ENCODE measurements at places on chromosomes 4 and X. TPM values are rescaled to one million over a fixed set of nuclear protein-coding genes. Genes with fewer than 3 reads are reported as not detected.
A peak's percentile ranks its signal among the peaks of the same experiment; 100 is the strongest.

GRCh38 chr4:8773124-8773931 lies 98.3 kb downstream of the HMX1 start:
- no peak for DNase-seq

GRCh38 chrX:130049821-130050220 lies 60.5 kb downstream of the ELF4 start:
- DNase-seq = no peak

The LRCH2 gene
- polyA plus RNA-seq = 1.8 TPM

The CENPVL2 gene
- polyA plus RNA-seq = not detected

The BCAP31 gene
- polyA plus RNA-seq = 125 TPM

The CXCL5 gene
- polyA plus RNA-seq = 0.22 TPM

GRCh38 chr4:15907430-15907829 lies 31.1 kb downstream of the FGFBP1 start:
- no peak for DNase-seq

DNA sequence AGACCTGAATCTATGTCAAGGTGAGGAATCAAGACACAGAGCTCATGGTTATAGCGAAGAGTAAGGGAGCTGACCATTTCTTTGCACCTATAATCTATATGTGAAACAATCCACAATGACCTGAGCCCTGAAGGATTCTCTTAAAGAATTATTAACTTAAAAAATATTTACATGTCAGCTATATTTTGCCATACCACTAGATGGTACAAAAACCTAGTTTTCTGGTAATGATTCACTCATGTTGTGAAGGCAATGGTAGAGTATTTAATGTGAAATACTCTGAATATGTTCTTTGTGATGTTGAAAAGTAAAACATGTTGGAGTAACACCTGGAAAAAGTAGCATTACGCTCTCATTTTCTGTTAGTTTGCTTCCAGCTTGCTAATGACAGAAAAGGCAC lies 40.0 kb downstream of the VGLL1 start:
- no peak for DNase-seq

- no peak for DNase-seq
These were observed 6.1 kb upstream of the PALLD start for GRCh38 chr4:168490711-168491110.

The ARHGAP36 gene
- polyA plus RNA-seq = not detected

- DNase-seq = no peak
These were observed 195.9 kb downstream of the KDR start for GRCh38 chr4:54929459-54929858.

DNA sequence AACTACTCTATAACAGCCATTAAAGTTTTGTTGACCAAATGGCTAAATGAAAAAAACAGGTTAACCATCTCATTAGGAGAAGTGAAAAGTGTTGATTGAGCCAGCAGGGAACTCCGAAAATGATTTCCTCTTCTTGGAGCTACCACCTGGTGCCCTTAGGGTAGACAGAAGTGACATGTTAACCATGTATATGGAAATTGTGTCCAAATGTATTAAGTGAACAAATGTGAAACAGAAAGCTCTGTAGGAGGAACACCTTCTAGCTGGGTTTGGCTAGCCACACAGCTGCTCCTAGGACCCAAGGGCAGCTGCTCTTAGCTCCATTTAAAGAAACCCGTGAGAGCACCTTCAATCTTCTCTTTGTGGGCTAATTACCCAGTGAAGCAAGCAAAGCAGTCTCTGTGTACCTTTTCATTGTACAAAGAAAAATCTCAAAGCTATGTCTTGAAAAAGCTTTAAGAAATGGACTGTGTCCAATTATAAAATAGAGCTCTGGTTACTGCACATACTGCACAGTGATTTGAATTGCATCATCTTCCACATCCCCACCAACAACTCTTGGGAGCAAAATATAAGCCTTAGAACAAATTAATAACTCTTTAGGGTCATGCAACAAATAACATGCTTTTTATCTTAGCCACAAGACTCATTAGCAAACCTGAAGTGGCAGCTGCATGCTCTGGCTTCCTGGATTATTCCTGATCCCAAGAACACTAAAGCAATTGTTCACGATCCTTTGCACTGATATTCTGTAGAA lies 59.2 kb upstream of the PARM1 start:
- no peak for DNase-seq

The UCP1 gene
- not detected for polyA plus RNA-seq

GRCh38 chr4:69057620-69058409 lies 38.5 kb upstream of the UGT2B7 start:
- peak; percentile 25 for DNase-seq

GRCh38 chr4:115711575-115711974 lies 598.2 kb upstream of the NDST4 start:
- DNase-seq = no peak

The HTN1 gene
- polyA plus RNA-seq = not detected

DNA sequence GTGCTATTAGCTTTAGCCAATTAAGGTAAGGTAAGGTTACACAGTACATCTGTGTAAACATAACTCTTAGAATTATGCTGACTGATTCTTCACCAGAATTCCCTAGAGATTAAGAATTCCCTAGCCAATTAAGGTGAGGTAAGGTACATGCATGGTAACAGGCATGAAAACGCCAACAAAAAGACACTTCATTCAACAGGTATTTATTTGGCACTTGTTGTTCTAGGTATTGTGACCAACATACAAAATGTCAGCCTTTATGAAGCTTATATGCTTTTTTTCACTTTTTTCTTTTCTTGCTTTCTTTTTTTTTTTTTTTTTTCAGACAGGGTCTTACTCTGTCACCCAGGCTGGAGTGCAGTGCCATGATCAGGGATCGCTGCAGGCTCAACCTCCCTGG lies 47.2 kb downstream of the EDNRA start:
- DNase-seq = no peak

DNA sequence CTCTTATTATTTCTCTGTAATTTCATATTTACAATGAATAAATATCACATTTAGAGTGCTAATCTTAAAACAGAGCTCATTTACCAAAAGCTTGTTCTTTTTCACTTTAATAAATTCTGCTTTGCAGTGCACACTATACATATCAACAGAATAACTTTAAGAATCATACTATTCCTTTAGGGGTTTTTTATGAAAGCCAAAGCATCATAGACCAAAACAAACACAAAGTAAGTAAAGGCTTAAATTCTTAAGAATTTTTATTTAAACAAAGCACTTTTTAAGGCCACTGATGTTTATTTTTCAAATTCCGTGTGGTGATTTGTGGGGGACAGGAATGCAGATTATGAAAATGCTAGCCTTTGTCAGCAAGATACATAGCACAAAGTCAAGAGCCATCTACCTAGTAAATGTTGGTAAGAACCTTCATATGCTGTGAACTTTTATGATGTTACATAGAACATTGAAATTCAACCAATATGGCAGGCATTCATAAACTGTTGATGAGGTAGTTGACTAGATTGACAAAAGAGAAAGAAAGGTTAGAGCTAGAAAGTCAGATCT lies 17.8 kb downstream of the TIGD2 start:
- DNase-seq = peak; percentile 74

DNA sequence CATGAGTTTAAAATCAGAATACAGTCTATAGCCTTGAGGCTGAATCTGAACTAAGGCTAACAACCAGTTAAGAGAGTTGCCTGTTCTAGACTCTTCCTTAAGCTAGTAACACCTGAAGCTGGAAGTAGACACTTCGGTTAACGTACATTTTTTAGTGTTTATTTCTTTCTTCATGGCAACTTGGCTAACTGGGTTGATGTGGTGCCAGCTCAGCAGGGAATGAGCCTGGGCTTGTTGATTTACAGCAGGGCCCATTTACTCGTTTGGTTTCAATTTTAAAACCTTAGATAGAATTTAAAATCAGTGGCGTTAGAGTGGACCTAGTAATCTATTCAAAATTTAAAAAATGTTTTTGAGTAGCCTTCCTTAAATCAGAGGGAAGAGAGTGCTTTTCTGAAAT lies 137.6 kb upstream of the ESX1 start:
- no peak for DNase-seq

DNA sequence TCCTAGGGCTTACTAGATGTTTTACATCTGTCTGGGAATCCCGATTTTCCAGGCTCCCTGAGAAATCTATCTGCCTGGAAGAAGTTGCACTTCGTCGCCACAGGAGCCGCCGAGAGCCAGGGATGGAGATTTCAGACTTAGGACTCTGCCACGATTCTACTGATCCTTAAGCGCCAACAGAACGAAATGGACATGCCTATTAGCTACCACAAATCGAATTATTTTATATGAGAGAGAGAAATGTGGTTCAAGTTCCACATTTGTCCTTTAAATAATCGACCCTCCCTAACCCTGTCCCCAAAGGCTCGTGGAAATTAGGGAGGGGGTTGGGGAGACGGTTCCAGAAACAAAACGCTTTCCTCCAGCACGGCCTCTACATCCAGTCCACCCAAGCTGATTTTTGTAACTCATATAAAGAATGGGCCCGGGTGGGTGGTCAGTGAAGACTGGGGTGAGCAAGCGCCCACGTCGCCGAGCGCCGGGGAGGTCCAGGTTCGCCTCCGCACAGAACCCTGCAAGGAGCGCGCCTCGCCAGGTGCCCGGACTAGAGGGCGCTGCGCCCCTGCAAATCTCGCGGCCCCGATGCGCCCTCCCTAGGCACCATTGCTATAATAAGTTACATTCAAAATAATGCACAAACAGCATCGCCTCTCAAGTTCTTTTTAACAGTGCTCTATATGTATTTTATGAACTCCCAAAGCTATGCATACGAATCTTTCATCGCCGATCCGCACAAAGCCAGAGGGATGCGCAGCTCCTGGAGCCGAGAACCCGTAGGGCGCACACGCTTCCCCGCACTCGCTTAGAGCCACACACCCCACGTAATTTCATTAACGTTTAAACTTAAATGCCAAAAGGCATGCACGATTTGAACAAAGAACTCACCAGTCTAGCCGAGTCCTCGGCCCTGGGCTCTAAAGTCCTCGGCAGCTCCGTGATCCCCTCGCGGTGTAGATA lies 2.1 kb upstream of the FAT1 start:
- DNase-seq = peak; percentile 88
